ENCODE measurements at places on chromosomes 7 and 10. TPM values are rescaled to one million over a fixed set of nuclear protein-coding genes. Genes with fewer than 3 reads are reported as not detected.

DNA sequence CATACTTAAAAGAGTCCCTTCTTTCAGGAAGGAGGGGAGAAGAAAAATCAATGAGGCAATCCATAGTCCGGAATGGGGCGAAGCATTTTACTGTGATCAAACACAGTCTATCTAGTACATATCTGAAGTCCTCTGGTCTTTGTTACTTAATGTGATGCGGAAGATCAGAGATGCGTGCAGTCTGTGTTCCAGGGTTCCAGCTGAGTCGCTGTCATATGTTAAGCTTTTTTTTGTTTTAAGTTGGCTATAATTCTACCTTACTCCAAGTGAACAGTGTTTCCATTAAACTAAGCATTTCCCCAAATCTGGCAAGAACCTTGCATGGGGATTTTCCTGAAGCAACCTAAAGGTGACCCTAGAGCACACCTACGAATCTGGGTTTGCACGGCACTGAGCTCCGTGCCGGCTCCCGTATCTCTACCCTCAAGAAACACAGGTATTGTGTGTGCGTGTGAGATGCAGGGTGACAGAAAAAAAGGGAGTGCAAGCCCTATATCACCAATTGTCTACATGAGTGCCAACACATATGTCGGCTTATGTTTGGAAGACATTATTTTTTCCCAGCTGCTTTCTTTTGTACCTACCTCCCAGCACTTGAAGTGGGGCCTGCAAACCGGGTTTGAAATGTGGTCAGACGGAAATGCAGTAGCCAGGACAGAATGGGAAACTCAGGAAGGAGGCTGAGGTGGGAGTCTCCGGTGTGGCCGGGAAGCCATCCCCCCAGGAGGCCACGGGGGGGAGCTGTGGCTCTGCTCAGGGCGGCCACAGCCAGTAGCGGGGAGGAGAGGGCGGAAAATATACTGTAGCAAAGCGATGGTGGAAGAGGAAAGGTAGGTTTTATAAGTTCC lies 435.8 kb upstream of the MGMT start:
- no peaks in the 10 kb centered on the region for H3K36me3 ChIP-seq
- no peak overlapping the region for H3K4me3 ChIP-seq
- no peak overlapping the region for H3K27ac ChIP-seq
- no peaks in the 10 kb centered on the region for H3K27me3 ChIP-seq
- H3K4me1 ChIP-seq: no peaks in the 10 kb centered on the region

- H3K36me3 ChIP-seq: no peaks in the 10 kb centered on the region
- no peak overlapping the region for H3K4me3 ChIP-seq
- H3K27ac ChIP-seq: no peak overlapping the region
These were observed 13.0 kb upstream of the NDUFA5 start for GRCh38 chr7:123570390-123571182.

GRCh38 chr7:38831259-38831996 lies 77.6 kb downstream of the VPS41 start:
- H3K27ac ChIP-seq: no peak overlapping the region
- no peaks in the 10 kb centered on the region for H3K4me1 ChIP-seq
- no peak overlapping the region for H3K4me3 ChIP-seq
- H3K27me3 ChIP-seq: no peaks in the 10 kb centered on the region
- no peak for DNase-seq

- no peak overlapping the region for H3K4me3 ChIP-seq
- no peak overlapping the region for H3K27ac ChIP-seq
- no peaks in the 10 kb centered on the region for H3K36me3 ChIP-seq
- no peaks in the 10 kb centered on the region for H3K4me1 ChIP-seq
These were observed 282.6 kb upstream of the LRRN3 start for GRCh38 chr7:110808361-110808760.

DNA sequence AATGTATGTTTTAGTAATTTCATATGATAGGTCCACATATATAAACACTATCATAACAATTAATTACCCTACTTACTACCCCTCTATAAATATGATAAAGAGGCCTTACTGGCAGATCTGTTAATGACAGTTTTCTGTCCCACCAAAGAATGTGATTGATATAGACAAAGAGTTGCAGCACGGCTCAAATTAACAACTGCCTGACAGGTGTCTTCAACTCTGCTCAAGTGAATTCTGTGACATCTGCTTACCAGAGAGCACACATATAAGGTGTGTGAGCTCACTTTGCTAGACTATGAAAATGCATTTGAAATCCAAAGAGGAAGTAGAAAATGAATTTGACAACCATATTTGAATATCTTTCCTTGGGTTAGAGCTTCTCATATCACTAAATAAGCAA lies 36.6 kb downstream of the CACNA2D1 start:
- no peak overlapping the region for H3K4me3 ChIP-seq
- no peak for DNase-seq
- no peak overlapping the region for H3K27ac ChIP-seq

SYT15B gene
- 0.37 TPM for total RNA-seq

GAD2 gene
- total RNA-seq: not detected

STOX1 gene
- total RNA-seq: 5.9 TPM
